DMS 273 treated with DMSO at 0.1 percent for 48 hours (cell line): ENCODE measurements at places on chromosomes 13 and 19.

DNA sequence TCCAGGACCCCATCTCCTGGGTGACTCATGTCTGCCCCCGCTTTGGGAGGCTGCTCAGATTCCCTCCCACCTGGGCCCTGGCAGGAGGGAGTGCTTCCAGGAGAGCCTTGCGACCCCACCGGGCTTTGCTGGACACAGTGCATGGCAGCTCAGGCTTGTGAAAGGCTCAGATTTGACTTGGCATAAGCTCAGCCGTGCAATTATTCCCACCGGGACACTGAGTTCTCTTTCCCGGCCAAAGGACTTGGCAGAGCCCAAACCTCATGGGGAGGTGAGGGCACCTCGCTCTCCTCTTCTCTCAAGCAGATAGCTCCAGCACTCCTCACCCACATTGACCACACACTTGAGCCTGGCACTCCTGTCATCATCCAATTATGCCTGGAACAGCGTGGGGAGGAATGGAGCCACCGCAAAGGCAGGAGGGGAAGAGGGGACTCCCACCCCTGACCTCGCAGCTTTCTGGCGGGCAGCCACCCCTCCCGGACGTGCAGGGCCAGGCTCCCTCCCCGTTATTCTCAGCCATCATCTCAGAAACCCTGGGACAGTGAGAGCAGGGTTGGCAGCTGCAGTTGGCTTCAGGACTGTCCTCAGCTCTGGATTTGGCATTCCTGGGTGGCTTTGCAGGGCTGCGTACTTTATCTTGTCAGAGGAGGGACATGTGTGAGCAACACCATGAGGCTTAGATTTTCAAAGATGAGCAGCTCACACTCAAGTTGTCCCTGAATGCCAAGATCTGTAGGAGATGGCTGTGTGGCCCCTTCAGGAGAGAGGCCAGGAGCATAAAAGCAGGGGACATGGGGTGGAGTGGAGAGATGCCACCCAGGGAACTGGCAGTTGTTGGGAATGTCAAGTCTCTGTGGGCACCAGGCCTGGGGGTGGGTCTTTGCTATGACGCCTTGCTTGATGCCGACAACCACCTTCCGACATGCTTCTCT lies 306.2 kb downstream of the TEX29 start:
- DNase-seq, result no peak

DNA sequence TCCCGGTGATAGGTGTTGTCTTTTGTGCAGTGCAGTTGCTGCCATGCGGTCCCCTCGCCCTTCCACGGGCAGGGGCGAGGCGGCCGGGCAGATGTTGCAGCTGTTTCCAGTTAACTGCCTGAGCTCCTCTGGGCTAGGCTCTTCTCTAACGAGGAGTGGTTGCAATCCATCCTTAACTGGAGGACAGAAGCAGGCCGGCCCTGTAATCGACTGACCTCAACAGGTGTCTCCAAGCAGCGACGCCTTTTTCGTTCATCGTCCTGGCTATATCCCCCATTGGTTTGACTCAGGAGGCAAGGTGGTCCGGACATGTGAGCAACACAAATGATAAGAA lies 1.9 kb upstream of the TSC22D1 start:
- no peak for DNase-seq

DNA sequence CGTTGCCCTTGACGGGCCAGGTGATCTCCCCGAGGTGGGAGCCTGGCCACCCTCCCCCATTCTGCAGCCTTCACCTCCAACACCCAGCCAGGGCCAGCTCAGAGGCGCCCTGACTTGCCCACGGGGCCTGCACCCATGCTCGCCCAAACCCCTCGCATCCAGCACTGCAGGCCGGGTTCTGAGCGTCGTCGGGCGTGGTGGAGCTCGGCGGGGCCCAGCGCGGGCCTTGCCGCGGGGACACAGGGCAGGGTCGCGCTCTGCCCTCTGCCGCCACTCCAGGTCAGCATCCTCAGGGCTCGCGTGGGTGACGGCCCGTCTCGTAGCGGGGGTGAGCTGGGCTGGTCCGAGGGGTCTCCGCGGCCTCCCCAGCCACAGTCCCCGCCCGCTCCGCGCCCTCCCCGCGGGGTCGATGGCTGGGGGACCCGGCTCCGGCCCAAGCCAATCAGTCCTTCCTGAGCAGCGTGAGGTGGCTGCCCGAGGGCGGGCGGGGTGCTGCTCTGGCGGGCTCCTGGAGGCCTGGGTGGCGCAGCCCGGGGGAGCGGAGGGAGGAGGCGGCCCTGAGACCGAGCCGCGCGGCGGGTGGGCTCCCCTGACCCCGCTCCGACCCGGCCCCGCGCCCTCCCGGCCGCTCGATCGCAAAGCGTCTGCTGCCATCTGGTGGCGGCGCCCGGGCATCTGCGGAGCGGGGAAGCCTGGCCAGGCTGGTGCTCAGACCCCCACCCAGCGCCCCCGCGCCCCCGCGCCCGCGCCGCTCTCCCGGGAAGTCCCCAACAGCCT lies 61.4 kb downstream of the CCNE1 start:
- no peak for DNase-seq

DNA sequence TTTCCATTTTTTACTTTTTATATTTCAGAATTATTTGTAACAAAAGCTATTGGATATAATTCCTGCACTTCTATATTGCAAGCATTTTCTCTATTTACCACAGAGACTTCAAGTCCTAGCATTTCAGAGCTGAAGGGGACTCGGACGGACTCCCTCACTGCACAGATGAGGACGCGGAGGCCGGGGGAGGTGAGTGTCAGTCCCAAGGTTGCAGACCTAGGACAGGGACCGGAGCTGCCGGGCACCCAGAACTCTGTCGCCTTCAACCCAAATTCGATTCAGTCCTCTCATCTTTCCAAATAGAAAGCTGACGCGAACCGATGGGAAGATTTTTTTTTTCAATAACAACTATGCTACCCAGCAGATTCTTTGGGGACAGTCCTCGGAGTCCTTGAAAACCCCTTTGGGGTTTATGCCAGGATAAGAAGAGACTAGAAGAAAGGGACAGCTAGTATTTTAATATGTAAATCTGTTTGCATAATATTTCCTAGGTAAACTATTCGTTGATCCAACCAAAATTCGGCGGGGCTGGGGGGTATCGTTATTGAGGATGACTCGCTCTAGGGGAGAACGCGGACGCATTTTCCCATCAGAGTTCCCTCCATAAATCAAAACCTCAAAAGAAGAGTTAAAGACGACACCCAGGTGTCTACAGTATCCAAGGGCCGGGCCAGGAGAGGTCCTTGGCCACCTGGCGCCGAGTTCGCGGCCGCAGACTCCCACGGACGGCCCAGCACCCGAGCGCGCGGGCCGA lies 803 bp downstream of the FLT3 start:
- no peak for DNase-seq

DNA sequence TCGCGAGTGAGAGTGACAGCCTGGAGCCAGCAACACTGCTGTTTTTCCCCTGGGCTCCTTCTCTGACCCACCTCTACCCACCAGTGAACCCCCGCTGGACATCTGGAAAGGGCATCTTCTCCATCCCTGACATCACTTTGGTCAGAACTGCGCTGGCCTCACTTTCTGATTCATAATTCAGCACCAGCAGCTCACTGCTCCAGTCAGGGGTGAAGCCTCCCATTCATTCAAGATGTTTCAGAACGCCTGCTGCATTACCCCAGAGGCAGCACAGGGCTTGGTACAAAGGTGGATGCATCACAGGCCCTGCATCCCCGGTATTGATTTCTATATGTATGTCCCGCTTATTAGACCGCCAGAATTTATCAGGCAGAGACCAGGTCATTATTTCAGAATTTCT lies 182.8 kb upstream of the TSHZ3 start:
- DNase-seq, result no peak

DNA sequence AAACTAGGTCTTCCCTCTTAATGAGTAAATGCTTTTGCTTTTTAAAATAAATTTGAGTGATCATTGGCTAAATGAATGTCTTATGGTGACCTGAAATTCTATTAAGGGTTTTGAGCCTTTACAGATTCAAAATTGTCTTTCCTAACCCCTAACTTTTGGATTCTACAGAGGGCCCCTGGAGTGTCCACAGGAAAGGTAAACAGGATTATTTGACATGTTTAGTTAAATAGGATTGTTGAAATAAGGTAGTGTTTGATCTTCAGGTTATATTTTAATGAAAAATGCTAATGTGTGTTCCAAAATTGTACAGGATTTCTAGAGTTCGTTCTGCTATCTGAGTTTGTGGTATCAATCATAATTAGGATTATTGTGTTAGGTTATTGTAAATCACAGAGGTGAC lies 55.9 kb upstream of the GJB6 start:
- no peak for DNase-seq

DNA sequence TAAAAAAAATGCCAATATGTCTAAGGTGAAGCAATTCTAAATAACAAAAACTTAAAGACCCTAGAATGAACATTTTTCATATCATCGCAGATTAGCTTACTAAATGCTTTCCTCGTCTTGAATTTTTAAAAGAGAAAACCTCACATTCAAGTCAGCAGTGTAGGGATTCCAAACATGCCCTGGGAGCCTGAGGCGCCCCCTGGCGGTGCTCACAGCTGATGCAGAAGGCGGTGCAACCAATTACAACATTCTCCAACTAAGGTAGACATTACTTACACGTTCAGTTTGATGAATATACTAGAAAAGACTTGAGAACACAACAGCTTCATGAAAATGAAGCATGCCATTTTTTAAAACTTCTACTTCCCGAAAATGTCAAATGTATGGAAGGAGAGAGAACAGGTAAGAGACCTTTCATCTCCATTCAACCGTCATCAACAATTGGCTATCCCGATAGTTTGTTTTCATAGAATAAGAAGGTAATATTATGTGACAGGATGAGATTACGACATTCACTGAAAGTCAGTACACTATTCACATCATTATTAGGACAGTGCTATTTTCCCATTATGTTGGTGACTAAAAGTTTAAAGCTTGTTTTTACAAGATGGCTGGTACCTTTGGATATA lies 304.4 kb downstream of the DCLK1 start:
- DNase-seq, result no peak

GRCh38 chr19:2721570-2722540 lies 683 bp upstream of the DIRAS1 start:
- DNase-seq, result no peak

DNA sequence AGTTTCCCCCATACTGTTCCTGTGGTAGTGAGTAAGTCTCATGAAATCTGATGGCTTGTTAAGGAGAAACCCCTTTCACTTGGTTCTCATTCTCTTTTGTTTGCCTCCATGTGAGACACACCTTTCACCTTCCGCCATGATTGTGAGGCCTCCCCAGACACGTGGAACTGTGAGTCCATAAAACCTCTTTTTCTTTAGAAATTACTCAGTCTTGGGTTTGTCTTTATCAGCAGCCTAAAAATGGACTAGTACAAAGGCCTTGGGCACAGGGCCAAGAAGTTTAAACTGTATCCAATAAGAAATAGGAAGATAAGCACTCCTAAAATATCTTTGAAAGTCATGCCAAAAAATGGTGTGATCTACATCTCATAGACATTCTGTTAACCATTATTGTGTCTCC lies 176.9 kb downstream of the TBC1D4 start:
- no peak for DNase-seq

DNA sequence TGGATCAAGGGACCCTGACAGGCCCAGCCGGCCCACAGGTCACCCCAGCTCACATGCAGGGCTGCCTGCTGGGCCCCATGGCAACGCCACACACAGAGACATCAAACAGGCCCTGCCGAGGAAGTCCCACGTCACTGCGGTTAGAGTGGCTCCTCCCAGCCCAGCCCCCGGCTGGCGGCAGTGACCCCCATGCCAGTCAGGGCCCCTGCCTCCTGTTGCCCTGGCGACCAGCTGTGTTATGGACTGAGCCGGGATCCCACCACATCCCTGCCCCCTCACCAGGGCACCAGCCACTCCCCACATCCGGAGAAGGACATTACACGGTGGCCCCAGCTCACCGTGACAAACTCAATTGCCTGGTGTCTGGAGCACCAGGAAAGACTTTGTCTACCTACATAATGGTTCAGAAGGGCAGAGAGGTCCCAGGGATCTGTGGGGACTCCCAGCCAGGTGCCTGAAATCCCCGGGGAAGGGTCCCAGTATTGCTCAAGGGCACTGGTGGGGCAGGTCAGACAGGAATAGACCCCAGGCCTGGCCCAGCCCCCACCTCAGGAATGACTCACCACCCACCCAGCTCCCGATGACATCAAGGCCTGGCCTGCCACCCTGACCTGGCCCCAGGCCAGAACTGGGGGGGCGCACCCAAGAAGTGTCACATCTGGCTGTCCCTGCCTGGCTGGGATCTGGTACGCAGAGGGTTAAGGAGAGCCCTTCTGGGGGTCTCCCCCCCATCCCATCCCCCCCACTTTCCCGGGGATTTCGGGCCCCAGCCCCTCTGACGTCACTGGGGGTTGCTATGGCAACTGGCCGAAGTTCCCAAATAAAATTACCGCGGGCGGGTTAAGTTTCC lies 30.2 kb upstream of the NANOS3 start:
- DNase-seq, result peak; percentile 24

- DNase-seq, result no peak
Measured at GRCh38 chr13:45362939-45363338, 22.0 kb upstream of the TPT1 start.

- no peak for DNase-seq
Measured at GRCh38 chr13:26518451-26518959, 39.0 kb upstream of the WASF3 start.

- DNase-seq, result no peak
Measured at GRCh38 chr13:75675421-75675820, 39.3 kb downstream of the LMO7 start.

- no peak for DNase-seq
Measured at GRCh38 chr13:27168086-27168485, 3.5 kb downstream of the USP12 start.
